Stimulated activated CD4-positive, alpha-beta T cell treated with anti-CD3 and anti-CD28 coated beads, Interleukin-12 subunit alpha, Interleukin-12 subunit beta, amount 100 ng/mL, for 48 hours (primary cell): ENCODE measurements at places on chromosomes 1 and 21.
A peak's percentile ranks its signal among the peaks of the same experiment; 100 is the strongest.

- DNase-seq, result peak; percentile 66
Observed at GRCh38 chr1:23743287-23744152, at the start of gene ELOA. Gene ELOA (plus strand): TSS chr1:23743471. CDS start chr1:23743504, 33 bp downstream.

DNA sequence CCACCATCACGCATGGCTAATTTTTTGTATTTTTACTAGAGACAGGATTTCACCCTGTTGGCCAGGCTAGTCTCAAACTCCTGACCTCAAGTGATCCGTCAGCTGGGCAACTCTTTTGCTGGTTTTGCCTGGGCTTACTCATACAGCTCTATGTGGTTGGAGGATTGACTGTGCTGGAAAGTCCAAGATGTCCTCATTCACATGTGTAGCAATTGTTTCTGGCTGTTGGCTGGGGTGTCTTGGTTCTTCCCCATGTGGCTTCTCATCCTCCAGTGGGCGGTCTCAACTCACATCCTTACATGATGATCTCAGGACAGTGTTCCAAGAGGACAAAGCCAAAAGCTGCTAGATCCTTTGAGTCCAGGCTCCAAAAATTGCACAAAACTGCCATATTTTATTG lies 53.3 kb downstream of the TEX35 start:
- no peak for DNase-seq

DNA sequence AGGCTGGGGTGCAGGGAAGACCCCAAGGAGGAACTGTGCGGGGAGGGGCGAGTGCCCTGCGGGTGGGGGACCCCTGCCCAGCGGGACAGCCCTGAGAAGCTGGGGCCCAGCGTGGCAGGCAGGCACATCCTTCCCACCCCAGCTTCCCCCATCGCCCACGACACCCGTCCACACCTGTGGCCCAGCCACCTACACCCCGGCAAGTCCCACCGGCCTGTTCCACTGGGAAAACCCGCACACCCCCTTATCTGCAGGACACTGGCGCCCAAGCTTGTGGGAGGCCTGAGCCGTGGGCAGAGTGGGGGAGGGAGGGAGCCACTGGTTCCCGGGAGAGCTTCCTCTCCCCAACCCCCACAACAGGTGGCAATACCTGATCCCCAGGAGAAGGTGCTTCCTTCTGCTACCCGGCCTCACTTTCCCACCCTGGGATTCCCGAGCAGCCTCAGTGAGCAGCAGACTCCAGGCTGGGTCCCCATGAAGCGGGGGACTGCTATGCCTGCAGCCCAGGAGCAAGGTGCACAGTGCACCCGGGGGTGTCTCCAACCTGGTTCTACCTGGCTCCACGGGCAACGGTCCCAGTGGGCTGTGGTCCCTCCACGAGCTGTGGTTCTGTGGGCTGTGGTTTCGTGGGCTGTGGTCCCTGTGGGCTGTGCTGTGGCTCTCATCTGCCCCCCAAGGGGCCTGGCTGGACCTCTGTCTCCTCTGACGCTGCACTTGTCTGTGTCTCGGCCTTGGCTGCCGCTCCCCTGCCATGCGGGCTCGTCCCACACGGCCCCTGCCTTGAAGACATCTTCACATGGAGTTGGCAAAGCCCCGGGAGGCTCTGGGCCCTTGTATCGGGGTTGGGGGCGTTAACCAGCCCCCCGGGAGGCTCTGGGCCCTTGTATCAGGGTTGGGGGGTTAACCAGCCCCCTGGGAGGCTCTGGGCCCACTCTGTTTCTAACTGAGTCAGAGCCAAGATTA lies 37.8 kb upstream of the POFUT2 start:
- no peak for DNase-seq

DNA sequence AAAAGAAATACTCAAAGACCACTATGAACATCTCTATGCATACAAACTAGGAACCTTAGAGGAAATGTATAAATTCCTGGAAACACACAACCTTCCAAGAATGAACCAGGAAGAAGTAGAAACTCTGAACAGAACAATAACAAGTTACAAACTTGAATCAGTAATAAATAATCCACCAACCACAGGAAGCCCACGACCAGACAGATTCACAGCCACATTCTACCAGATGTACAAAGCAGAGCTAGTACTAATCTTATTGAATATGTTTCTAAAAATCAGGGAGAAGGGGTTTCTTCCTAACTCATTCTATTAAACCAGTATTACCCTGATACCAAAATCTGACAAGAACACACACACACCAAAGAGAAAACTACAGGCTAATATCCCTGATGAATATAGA lies 263.8 kb downstream of the NCAM2 start:
- DNase-seq, result no peak

DNA sequence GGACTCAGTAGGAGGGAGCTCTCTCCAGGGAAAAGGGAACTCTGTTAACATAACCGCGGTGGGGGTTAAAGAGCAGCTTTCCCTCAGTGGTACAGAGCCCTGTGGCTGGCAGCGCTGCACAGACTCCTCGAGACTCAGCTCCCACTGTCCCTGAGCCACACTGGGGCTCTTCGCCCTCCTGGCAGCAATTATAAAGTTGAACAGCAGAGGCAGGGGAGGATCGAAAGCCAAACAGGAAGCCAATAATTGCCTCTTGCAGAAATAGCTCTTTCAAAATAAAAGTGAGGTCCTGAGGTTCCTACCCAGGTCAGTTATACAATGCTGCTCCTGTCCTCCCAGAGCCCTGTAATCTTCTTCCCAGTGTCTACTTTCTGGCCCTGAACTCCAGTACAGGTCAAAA lies 77.0 kb downstream of the FAM78B start:
- no peak for DNase-seq

DNA sequence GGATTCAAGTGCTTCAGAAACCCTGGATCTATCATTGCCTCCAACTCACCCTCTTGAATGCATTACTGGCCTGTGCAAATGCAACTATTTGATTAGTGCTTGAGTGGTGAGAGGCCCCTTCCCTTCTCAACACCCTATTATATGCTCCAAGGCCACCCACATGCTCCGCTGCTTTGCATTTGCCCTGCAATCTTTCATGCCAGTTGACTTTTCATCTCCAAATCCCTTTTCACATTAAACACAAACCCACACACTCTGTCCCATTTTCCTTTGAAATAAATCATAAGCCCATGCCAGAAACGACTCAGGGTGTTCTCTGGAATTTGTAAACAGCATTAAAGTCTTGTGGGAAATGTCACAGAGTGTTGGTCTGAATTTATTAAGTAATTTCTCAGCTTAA lies 78.9 kb upstream of the CTTNBP2NL start:
- no peak for DNase-seq

DNA sequence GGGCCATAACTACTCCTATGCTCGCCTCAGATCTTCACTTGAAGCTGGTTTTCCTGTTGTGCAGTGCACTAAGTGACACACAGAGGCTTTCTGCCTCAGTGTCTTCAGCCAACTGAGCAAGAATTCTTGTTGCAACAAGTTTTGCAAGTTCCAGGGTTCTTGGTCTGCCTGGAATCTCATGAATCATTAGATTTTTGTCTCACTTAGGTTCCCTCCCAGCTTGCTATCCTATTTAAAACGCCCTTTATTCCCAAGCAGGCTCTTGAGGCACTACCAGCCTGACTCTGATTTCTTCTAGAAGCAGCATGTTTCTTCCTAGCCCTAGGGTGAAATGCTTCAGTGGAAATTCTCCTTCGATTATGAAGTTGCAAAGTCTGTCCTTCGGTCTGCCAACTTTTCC lies 158.8 kb downstream of the C1orf21 start:
- no peak for DNase-seq

- DNase-seq, result no peak
Observed at GRCh38 chr1:214664651-214665433, 61.8 kb downstream of the CENPF start.
